ENCODE measurements at places on chromosomes 6 and 20. TPM values are rescaled to one million over a fixed set of nuclear protein-coding genes. Genes with fewer than 3 reads are reported as not detected.

GRCh38 chr20:57410398-57410920 is 19.3 kb downstream of the RBM38 start:
- DNase-seq = no peak

ASIP gene
- total RNA-seq = not detected

GRCh38 chr6:12593771-12594529 is 122.6 kb upstream of the PHACTR1 start:
- no peak for DNase-seq

SH3BGRL2 gene
- total RNA-seq = 19.2 TPM

GRCh38 chr6:6635869-6636268 is 47.3 kb downstream of the LY86 start:
- no peak for DNase-seq

GRCh38 chr20:53625311-53626129 is 31.9 kb upstream of the ZNF217 start:
- DNase-seq = no peak

DNA sequence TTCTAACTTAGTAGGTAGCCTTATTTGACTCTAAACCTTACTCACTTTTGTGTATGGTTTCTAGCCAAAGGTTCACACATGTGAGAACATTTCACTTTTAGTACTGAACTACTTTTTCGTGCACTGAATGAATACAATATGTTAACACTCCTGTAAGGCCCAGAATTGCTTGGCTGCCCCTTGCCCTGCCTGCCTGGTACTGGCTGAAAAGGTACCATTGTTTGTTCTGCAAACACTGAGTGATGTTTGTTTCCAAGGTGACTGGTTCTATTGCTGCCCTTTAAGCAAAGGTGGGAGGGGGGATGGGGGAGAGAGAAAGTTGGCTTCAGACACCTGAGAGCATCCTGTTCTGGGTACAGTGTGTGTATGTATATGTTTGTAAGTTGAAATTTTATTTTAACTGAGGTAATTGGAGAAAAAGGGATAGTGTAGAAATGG is 31.2 kb downstream of the RREB1 start:
- peak; percentile 92 for DNase-seq
